Stimulated activated CD8-positive, alpha-beta memory T cell treated with anti-CD3 and anti-CD28 coated beads, Interleukin-4, amount 100 ng/mL, for 1 hour (primary cell): ENCODE measurements at places on chromosomes 2 and 18.

DNA sequence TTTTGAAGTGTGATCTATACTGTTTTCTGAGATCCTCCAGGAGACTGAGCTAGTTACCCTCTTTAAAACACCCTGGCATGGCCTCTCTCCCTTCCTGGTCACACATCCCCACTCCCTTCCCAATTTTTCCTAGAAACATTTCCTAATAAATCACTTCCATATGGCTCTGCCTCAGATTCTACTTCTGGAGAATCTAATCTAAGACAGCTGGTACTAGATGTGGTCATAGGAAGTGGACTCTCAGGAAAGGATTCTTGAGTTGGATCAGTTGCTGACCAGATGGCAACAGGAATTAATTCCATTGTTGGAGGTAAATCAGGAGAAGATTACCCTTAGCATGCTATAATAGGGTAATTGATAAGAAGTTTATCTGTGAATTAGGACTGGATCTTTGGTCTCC is 310.5 kb downstream of the SATB2 start:
- no peak for DNase-seq

DNA sequence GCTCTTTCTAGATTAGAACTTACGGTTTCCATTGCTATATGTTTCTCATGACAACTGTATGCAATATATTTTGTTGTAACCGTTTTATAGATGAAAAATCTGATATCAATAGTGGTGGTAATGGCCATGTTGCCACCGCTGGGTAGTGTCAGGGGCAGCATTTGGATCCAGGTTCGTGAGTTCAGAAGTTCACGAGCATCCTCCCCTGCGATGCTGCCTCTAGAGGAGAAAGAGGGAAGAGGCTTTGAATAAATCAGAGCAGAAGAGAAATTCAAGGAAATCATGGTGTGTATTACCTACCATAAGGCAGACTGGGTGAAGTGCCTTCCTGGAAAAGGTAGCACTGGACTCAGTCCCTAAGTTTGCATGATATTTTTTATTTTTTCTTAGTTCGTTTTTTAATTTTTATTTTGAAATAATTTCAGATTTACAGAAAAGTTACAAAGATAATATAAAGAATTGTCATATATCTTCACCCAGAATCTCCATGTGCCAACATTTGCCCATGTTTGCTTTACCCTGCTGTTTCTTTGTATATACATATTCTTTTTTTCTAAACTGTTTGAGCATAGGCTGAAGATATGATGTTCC is 3.3 kb upstream of the ZBTB7C start:
- no peak for DNase-seq

GRCh38 chr2:1795261-1796231 is 51.2 kb upstream of the PXDN start:
- DNase-seq = no peak

- DNase-seq = no peak
Measured at GRCh38 chr18:34929336-34929780, 111.9 kb upstream of the MAPRE2 start.

DNA sequence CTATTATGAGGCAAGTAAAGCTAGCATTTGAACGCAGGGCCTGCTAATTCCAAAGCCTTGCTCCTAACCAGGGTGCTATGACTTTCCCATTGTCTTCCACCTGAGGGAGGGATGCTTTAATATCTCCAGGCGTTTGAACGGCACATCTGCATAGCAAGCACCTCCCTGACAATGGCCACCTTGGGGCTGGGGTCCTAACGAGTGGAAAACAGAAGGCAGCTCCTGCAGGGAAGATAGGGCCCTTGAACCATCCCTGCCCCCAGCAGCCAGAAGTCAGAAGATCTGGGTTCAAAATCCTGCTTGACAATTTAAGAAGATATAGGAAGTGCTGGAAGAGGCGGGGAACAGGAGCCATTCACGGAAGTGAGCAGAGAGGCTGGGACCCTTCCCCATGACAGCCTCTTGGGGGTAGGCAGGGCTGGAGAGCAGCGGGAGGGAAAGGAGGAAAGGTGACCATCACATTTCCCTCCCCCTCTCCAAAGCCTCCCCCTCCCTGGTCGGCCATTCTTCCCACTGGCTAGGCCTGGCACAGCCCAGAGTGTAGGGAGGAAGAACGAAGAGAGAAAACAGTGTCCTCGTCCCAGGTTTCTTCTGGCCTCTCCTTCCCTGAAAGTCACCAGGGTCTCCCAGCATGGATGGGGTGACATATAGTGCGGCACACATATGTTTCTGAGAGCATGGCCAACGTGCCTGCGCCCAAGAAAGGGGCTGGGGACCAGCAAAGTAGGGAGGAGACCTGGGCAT is 73.5 kb downstream of the EMX1 start:
- no peak for DNase-seq

GRCh38 chr2:118830881-118831280 is 16.6 kb downstream of the EN1 start:
- no peak for DNase-seq

DNA sequence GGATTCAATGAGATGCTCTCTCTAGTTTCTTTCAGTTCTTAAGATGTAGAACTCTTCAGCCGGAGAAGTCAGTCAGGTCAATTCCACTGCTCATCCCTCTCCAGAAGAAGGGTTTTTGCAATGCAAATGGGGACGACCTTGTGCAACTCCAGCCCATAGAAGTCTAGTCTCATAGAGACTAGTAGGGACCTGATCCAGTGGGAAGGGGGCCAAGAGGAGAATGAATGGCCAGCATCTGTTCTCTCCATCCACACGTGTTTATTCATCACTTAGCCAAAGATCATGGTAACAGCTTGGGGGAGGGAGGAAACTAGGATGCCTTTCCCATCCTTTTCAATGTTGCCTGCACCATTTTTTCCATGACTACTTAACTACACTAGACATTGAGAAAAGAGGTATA is 120.2 kb downstream of the LAMA3 start:
- no peak for DNase-seq

- no peak for DNase-seq
Measured at GRCh38 chr2:176139661-176140512, 10.4 kb downstream of the HOXD8 start.

GRCh38 chr2:77016443-77017354 is 505.5 kb downstream of the LRRTM4 start:
- DNase-seq = no peak

GRCh38 chr2:223870840-223871611 is 33.6 kb upstream of the AP1S3 start:
- no peak for DNase-seq

- DNase-seq = no peak
Measured at GRCh38 chr2:219531639-219532377, 11.8 kb downstream of the CHPF start.

- DNase-seq = no peak
Measured at GRCh38 chr2:71646028-71646427, 192.7 kb downstream of the DYSF start.

- DNase-seq = no peak
Measured at GRCh38 chr2:26401739-26402541, at the start of gene DRC1. DRC1 (plus strand) TSS chr2:26401920; CDS start chr2:26401990, 70 bp downstream.

DNA sequence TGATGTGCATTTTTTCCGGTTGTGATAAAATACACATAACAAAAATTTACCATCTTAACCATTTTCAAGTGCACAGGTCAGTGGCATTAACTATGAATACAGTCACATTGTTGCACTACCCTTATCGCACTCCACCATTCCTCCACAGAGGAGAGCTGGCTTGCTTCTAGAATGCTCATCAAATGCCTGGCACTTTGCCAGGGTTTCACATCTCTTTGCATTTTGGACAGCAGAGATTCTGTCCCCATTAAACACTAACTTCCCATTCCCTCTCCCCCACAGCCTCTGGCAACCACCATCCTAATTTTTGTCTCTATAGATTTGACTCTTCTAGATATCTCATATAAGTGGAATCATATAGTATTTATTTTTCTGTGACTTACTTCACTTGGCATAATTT is 165.0 kb downstream of the ASB1 start:
- no peak for DNase-seq

DNA sequence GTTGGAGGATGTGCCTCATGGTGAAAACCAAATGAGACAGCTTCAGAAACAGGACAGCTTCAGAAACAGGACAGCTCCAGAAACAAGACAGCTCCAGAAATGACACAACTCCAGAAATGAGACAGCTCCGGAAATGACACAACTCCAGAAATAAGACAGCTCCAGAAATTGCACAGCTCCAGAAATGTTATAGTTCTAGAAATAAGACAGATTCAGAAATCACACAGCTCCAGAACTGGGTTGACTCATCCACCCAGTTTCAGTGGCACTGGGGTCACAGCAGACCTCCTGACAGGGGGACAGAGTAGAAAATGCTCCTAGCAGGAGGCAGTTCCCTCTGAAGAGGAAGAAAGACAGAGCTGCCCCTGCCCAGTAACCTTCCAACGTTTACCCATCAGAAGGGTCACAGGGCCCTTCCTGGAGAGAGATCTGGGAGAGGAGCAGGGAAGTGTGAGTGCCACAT is 26.9 kb upstream of the COL6A3 start:
- no peak for DNase-seq

- no peak for DNase-seq
Measured at GRCh38 chr18:79755496-79756142, 42.1 kb upstream of the KCNG2 start.

- no peak for DNase-seq
Measured at GRCh38 chr18:8657050-8657820, 48.0 kb downstream of the RAB12 start.

- no peak for DNase-seq
Measured at GRCh38 chr2:109144721-109145120, 15.7 kb downstream of the SH3RF3 start.

DNA sequence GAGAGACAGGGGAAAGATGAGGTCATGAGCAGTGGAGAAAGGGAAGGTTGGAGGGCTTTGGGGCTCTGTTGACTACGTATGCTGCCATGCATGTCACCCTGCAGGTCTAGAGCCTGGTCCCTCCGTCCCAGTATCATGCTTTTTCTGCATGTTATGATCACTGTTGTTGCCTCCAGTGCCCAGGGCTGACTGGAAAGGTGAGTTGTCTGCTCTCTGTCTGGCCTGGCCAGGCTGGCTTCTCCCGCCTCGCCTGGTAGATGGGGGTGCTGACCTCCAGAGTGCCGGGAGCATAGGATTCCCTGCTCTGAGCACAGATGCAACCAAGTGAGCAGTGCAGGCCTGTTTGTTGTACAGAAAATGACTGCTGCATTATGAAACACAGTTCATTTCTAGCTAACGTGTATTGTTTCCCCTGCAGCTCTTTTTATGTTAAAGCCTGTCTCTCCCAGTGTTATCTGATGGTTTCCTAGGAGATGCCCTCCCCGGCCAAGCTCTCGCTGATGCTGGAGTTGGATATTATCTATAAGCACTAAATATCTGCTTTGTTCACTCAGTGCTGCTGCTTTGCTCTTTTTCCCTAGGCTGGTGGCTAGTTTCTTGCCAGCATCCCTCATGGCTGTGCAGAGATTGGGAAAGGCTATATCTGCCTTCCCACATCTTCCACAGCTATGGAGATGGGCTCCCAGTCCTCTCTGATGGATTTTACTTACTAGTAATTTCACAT is 158.2 kb downstream of the TDRD15 start:
- DNase-seq = no peak

DNA sequence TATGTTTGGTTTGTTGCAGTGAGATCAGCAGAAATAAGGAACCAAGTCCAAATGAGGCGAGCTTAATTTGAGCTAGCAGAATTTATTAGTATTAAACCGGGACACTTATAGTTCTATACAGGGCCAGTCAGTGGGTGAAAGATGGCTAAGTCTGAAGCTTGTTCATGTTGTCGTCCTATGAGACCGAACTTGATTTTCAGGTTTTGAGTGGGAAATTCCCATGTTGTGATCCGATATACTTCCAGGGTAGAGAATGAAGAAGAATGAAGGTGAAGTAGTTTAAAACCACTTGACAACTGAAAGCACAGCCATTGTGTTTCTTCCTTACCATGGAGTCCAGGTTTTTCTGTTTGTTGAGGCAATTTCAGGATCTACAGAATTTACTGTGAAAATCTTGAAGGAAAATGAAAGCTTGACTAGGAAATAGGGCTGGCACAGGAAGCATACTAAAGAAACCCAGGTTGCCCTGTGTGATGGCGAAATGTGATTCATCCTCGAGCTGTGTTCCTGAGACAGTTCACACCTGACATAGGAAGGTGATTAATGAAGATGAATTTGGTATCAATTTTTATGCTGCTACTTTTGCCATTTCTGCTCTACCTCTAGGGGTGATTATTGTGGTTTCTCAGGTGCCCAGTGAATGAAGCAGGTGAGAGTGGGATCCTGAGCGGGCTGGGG is 37.6 kb upstream of the MGAT5 start:
- DNase-seq = no peak

- DNase-seq = no peak
Measured at GRCh38 chr2:603427-603826, 73.8 kb downstream of the TMEM18 start.

DNA sequence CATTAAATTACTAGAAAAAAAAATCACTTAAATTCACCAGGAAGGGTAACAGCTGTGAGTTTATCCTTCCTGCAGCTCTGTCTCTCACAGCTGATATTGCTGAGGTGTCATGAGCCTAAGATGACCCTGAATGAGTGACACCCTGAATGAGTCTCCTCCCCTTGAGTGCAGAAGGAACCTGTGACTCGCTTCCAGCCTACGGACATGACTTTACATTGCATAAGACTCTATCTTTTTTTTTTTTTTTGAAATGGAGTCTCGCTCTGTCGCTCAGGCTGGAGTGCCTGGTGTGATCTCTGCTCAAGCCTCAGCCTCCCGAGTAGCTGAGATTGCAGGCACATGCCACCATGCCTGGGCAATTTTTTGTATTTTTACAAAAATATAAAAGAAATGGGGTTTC is 14.1 kb downstream of the MRO start:
- DNase-seq = no peak

DNA sequence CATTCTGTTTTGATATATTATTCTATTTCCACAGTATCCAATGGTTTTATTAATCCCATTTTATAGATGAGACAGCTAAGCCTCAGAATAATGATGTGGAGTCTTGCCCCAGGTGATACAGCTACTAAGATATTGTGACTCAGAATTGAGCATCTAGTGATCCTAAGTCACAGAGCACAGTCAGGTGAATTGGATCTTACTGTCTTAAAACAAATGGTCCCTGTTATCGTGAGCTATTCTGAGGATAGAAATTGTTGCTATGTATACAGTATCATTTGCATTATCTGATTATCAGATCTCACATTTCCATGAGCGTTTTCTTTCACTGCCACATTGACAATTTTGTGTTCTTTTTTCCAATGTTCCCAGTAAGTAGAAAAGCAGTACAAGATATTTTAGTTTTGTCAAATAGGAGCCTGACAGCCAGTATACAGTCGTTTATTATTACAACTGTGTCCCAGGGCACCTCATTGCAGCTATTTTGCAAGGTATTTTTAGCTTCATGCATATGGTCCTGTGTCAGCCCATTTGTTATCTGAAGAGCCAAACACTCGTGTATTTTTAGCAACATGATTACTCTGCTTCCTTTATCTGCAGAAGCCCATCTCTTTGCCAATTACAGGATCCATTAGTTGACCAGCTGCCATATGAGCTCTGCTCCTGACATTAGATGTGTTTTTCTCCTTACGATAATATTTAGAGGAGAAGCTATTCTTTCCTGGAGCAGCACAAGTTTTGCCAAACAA is 25.1 kb upstream of the SGPP2 start:
- DNase-seq = no peak

GRCh38 chr2:15941871-15942710 is 1.7 kb downstream of the MYCN start:
- no peak for DNase-seq

- no peak for DNase-seq
Measured at GRCh38 chr2:162766092-162766491, 72.5 kb downstream of the KCNH7 start.

- no peak for DNase-seq
Measured at GRCh38 chr2:239255628-239256349, 145.0 kb downstream of the HDAC4 start.
